PC-9 (cell line): ENCODE measurements at places on chromosomes 11 and 22.

DNA sequence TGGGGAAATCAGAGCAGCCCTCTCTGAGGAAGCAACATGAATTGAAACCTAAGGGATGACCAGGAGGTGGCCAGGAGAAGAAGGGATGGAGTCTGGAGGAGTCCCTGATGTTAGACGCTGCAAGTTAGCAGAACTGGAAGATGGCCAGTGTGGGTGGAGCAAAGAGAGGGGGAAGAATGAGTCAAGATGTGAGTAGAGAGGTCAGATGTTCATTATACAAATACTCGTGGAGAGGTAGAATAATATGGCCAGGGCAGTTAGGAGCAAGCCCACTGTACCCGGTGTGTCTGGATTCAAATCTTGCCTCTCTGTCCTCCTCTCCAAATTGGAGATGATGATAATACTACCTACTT, 242.0 kb downstream of the TENM4 start:
- H3K36me3 ChIP-seq, result no peaks in the 10 kb centered on the region
- H3K4me1 ChIP-seq, result no peaks in the 10 kb centered on the region
- H3K4me3 ChIP-seq, result no peak overlapping the region
- DNase-seq, result no peak

DNA sequence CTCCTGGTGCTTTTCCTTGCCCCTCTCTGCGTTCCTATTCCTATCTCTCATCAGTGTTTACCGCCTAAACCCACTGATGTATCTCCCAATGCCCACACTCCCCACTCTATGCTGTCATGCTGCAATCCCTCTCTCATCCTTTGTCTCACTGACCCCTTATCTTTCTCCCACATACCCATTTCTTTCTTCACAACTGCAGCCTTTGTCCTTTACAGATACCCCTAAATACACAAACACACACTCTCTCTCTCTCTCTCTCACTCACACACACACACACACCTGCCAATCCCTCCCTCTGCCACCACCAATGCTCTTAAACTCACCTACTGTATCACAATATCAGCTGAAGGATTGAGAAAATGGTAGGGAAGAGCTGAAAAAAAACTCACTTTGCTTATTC, 5.3 kb upstream of the OR52B2 start:
- DNase-seq, result no peak
- H3K36me3 ChIP-seq, result no peaks in the 10 kb centered on the region
- H3K27me3 ChIP-seq, result no peaks in the 10 kb centered on the region
- no peaks in the 10 kb centered on the region for H3K4me1 ChIP-seq

DNA sequence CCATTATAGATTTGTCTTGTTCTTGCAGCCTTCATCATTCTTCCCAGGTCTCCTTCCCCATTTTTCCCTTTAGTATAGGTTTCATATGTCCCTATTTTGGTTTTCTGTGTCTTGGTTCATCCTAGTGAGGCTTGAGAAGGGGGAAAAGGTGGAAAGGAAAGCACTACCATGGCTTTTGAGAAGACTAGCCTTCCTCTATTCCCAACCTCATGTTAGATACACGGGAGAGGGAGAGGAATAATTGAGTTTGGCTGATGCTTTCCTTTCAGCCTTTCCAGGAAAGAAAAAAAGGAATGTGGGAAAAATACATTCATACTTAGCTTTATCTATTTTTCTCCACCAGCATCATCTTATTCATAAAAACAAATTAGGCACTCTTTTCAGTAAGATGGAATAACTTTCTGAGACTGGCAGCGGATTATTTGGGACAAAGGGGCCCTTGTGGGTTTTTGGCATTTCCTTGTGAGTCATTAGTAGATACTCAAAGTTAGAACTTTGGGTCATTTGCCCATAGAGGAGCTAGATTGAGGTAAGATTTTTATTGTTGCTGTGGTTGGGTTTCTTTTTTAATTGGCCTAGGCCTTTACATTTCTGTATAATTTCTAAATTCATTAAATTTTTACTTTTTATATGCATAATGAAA, 23.8 kb downstream of the CAPRIN1 start:
- H3K27ac ChIP-seq, result peak overlapping the region; percentile 92
- peaks cover 43% of the 10 kb centered on the region for H3K4me1 ChIP-seq

DNA sequence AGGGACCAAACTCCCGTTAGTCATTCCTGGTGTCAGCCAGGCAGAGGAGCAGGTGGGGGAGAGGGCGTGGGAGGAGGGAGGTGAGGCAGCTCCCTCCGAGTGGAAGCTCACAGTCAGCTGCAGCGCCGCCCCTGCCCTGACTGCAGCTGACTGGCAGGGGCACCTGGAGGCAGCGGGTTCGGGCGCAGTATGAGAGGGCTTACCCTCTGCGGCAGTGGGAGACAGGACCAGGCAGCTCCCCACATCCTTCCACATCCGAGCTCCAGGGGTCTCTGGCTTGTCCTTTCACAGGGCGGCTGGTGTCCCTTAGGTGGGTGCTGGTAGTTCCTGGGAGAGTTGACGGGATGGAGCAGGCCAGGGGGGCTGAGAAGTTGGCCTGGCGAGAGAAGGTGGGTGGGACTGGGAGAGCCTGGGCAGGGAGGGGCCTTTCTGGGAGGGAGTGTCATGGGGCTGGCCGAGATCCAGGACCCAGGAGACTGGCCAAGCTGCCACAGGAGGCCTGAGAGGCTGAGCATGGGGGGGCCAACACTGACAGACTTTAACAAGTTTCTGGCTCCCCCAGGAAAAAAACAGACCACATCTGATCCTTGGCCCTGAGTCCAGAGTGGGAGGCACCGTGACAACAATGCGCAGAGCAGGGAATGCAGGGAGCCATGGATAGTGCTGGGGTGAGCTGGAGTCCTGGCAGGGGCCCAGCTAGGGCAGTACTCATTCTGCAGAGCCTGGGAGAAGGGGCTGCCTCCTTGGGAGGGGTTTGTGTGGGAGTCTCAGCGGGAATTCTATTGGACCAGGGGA, 4.9 kb downstream of the ADORA2A start:
- H3K4me1 ChIP-seq, result peaks cover 9% of the 10 kb centered on the region; the same call in 1 of the 2 replicates
- no peaks in the 10 kb centered on the region for H3K36me3 ChIP-seq
- DNase-seq, result no peak
- H3K27me3 ChIP-seq, result no peaks in the 10 kb centered on the region

- peak overlapping the region; percentile 63 for H3K4me3 ChIP-seq
- H3K27ac ChIP-seq, result no peak overlapping the region
- H3K27me3 ChIP-seq, result no peaks in the 10 kb centered on the region
- H3K4me1 ChIP-seq, result peaks cover 17% of the 10 kb centered on the region
- no peaks in the 10 kb centered on the region for H3K36me3 ChIP-seq
Measured at GRCh38 chr22:37243402-37244113, 511 bp downstream of the RAC2 start.

- no peaks in the 10 kb centered on the region for H3K36me3 ChIP-seq
- DNase-seq, result no peak
- no peak overlapping the region for H3K27ac ChIP-seq
Measured at GRCh38 chr11:111733016-111733415, 33.2 kb downstream of the PPP2R1B start.
